ENCODE measurements at places on chromosomes 16 and 17.
A peak's percentile ranks its signal among the peaks of the same experiment; 100 is the strongest.

DNA sequence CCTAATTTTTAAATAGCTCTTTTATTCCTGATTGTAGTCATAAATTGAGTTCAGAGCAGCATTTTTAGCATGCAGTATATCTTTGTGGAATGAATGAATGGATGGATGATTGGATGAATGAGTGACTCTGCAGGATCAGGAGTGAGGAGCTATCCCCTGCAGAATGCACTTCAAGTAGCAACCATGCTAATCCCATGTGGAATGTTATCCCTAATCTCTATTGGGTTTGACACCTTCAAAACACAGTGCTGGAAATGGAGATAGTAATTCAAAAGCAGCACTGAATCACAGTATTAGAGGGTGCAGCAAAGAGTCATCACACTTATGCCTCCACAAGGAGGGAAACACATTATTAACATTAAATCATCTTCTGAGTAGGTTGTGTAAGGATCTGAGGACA lies 501.9 kb downstream of the SHISA9 start:
- DNase-seq = no peak

DNA sequence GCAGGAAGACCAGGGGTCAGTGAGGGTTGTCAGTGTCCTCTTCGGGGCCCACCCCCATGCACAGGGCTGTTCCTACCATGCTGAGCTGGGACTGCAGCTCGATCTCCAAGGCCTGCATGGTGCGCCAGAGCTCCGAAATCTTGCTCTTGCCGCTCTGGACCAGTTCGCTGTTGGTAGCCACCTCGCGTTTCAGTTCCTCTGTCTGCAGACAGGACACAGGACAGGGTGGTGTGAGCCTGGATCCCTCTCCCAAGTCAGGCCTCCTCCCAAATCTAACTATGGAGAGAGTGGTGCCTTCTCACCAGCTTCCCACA lies 90.9 kb downstream of the GOSR1 start:
- DNase-seq = no peak

GRCh38 chr17:7280519-7281073 lies 922 bp upstream of the SLC2A4 start:
- peak; percentile 70 for DNase-seq

DNA sequence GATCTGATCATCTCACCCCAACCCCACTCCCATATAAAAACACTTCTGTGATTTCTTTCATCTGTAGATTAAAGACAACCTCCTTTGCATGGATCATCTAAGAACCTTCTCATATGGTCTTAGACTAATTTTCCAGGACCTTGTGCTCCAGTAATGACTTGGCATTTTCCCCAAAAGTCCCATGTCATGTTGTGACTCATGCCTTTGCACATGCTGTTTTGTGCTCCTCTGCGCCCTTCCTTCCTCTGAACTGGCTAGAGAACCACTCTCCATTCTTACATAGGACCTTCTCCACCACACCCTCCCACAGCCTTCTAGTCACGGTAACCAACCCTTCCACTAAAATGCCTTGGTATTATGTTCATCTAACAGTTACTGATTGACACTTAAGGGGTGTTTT lies 99.5 kb upstream of the AXIN2 start:
- peak; percentile 64 for DNase-seq

DNA sequence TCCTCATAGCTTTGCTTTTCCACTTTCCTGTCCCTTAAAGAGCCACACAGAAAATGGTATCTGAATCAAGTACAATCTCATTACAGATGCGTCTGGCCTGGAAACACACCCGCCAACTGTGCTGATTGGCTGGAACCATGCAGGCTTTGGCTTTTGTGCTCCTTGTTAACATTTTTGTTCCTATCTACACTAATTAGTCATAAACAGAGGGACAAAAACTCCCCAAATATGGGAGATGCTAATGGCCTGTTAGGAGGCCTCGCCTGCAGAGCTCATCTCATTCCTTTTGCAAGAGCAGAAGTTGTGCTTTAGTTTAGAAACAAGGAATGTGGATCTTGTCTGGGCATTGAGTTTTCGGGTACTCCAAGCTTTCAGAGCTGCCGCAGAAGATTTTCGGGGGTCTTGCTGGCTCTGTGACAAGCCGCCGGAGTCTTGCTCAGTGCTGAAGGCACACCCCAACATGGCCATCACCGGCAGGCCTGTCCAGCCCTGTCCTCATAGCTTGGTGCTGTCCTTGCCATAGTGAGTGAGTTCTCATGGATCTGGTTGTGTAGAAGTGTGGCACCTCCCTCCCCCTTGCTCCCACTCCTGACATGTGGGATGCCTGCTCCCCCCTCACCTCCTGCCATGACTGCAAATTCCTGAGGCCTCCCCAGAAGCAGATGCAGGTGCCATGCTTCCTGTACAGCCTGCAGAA lies 69.8 kb downstream of the METRNL start:
- no peak for DNase-seq

DNA sequence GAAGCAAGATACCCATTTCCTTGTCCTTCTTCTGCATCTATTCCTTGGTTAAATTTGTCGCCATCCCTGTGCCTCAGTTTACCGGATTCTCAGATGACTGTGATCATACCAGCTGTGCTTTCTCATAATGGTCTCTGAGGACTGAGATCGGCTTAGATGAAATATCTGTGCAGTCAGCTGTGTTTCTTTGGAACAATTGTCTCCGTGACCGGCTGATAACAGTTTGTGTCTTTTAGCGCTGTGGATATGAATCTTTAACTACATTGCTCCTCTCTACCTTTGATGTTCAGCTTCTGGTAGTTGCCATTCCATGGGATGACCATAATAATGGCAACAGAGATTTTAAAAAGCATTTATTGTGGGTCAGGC lies 473 bp downstream of the FTO start:
- no peak for DNase-seq

DNA sequence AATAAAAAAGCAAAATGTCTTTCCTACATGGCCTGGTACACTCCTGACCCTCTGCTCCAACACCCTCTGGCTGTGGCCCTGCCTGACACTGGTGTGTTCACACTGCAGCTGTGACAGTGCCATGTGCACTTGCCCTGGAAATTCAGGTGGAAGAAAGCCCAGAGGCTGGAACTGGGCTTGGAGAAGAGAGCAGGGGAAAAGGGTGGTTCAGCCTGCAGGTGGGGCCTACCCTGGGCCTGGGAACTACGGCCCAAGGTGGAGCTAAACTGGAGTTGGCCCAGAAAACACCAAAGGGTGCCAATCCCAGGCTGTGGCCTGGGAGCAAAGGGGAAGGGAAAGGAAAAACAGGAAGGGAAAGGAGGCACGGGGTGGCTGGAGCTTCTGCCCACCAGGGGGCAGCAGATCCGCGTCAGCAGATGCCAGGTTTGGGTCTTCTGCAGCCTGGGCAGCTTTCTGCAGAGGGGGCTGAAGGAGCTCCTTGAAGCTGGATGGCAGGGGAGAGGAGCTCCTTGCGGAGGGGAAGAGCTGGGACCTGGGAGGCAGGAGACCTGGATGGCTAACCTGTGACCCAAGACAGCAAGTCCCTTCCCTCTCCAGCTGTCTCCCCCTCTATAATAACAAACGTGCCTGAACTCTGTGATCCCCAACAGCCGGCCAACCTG lies 15.4 kb upstream of the CTCF start:
- DNase-seq = peak; percentile 51

- DNase-seq = peak; percentile 87
Measured at GRCh38 chr16:85524630-85525419, 88.3 kb upstream of the GSE1 start.

- DNase-seq = peak; percentile 67
Measured at GRCh38 chr16:10981697-10982216, 37.4 kb downstream of the CLEC16A start.

DNA sequence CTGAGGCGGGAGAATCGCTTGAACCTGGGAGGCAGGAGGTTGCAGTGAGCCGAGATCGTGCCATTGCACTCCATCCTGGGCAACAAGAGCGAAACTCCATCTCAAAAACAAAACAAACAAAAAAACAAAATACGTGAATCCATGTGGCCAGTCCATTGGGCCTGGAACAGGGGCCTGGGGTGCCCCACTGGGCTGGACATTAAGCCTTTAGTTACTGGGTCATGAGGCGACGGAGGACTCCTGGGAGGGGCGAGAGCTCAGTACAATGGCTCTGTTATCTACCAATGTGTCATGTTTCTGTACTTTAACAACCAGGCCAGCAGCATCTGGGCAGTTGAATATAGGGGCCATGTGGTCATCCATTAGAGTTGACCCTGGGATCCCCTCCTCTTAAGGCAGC lies 18.9 kb upstream of the CLEC18A start:
- DNase-seq = no peak

GRCh38 chr16:85640585-85640984 lies 27.5 kb downstream of the GSE1 start:
- no peak for DNase-seq

- no peak for DNase-seq
Measured at GRCh38 chr17:64129515-64129764, 504 bp downstream of the ERN1 start.

- DNase-seq = peak; percentile 90
Measured at GRCh38 chr16:31513126-31513525, 4.9 kb upstream of the RUSF1 start.

- DNase-seq = no peak
Measured at GRCh38 chr16:67194260-67194659, 2.3 kb downstream of the E2F4 start.

- DNase-seq = no peak
Measured at GRCh38 chr17:17512866-17513265, 16.7 kb upstream of the RASD1 start.

GRCh38 chr17:78734793-78735641 lies 47.1 kb downstream of the CYTH1 start:
- no peak for DNase-seq

DNA sequence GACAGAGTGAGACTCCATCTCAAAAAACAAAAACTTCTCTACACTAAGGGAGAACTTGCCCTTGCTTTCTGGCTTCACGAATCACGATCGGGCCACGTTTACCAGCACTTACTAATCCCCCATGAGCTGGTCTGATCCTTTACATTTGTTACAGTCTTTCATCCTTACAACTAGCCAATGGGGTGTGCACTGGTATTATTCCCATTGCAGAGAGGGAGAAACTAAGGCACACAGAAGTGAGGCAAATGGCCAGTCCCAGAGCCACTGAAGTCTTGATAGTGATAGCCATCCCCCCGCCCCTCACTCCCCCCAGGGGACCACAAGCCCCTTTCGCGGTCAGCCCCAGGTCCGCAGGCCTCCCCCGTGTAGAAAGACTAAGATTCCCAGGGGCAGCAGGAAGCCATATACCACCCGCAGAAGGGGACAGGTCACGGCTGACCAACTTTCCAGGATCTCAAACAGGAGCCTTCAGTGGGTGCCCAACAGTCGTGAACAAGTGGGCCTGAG lies 868 bp downstream of the NATD1 start:
- no peak for DNase-seq

- no peak for DNase-seq
Measured at GRCh38 chr17:68396226-68397107, 60.8 kb downstream of the WIPI1 start.

DNA sequence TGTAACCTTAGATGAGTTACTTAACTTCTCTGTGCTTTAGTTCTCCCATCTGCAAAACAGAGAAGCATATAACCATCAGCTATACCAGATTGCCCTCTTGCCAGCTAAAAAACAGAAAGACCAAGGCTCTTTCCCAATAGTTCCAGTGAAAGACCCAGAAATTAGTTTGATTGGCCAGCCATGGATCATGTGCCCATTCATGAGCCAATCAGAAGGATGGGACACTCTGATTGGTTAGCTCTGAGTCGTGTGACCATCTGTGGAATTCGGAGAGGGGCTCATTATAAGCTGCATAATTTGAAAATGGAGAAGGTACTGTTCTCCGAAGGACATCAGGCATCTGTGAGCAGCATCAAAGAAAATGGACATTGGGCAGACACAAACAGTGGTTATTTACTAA lies 155.2 kb downstream of the ABCC12 start:
- no peak for DNase-seq

DNA sequence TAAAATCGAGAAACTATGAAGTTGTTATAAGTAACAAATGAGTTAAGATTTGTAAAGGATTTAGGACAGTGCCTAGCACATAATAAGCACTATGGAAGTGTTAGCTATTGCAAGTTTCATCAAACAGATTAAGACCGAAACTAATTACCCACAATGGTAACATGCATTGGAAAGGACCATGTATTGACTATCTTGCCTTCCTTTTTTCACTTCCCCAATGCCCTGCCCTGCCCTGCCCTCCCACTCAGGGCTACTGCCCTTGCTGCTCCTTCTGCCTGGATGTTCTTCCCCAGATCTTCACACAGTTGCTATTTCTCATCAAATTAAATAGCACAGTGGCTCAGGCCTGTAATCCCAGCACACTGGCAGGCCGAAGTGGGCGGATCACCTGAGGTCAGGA lies 202.1 kb upstream of the PSMD7 start:
- no peak for DNase-seq

DNA sequence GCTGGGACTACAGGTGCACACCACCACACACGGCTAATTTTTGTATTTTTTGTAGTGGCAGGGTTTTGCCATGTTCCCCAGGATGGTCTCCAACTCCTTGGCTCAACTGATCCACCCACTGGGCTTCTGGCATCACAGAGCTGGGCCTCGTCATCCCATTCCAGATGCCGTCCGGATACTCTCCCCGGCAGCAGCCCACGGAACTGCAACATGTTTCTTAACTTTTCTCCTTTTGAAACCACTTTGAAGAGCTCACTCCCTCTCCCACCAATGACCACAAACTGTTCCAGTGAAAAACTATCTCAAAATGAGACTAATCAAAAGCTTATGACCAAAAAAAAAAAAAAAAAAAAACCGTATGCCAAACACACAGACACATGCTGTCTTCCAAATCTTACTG lies 17.6 kb downstream of the PEMT start:
- DNase-seq = peak; percentile 86

- DNase-seq = no peak
Measured at GRCh38 chr17:42779304-42779935, 990 bp upstream of the WNK4 start.

- peak; percentile 96 for DNase-seq
Measured at GRCh38 chr17:59373882-59374495, 42.5 kb downstream of the YPEL2 start.

- DNase-seq = no peak
Measured at GRCh38 chr17:50492214-50492613, 13.6 kb downstream of the RSAD1 start.

All from fibroblast of gingiva (primary cell).